ENCODE measurements at places on chromosomes 6 and 20. TPM values are rescaled to one million over a fixed set of nuclear protein-coding genes. Genes with fewer than 3 reads are reported as not detected.

DNA sequence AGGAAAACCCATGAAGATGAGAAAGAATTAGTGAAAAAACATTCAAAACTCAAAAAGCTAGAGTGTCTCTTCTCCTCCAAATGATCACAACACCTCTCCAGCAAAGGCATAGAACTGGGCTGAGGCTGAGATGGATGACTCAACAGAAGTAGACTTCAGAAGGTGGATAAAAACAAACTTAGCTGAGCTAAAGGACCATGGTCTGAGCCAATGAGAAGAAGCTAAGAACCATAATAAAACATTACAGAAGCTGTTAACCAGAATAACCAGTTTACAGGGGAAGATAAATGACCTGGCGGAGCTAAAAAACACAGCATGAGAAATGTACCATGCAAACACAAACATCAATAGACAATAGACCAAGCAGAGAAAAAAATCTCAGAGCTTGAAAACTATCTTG is 904.1 kb upstream of the MANEA start:
- DNase-seq, result no peak

DNA sequence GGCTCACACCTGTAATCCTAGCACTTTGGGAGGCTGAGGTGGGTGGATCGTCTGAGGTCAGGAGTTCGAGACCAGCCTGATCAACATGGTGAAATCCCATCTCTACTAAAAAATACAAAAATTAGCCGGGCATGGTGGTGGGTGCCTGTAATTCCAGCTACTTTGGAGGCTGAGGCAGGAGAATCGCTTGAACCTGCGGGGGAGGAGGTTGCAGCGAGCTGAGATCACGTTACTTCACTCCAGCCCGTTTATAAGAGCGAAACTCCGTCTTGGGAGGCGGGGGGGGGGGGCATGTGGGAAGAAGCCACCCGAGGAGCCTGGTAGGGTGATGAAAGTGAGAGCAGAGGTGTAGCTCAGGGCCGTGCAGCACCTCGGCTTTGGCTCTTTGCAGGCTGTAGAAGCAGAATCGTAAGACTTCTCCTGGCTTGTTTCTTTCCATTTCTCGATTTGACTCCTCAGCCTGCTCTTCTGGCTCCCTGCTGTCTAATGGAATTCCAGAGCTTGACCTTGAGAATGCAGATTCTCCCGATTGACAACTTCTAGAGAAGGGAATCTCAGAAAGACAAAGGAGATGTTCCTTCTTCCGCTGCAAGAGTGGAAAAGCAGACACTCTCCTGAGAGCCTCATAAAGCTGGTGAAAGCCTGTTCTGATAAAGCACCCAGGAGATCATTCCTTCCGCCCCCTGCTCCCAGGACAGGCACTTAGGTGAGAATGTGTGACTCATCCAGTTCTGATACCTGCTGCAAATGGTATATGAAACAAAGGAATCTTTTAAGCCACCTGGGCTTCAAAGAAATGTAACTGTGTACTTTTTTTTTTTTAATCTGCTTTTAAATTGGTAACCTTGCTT is 26.0 kb upstream of the PPP1R16B start:
- peak; percentile 31 for DNase-seq

The EFCAB8 gene
- total RNA-seq, result 0.83 TPM

DNA sequence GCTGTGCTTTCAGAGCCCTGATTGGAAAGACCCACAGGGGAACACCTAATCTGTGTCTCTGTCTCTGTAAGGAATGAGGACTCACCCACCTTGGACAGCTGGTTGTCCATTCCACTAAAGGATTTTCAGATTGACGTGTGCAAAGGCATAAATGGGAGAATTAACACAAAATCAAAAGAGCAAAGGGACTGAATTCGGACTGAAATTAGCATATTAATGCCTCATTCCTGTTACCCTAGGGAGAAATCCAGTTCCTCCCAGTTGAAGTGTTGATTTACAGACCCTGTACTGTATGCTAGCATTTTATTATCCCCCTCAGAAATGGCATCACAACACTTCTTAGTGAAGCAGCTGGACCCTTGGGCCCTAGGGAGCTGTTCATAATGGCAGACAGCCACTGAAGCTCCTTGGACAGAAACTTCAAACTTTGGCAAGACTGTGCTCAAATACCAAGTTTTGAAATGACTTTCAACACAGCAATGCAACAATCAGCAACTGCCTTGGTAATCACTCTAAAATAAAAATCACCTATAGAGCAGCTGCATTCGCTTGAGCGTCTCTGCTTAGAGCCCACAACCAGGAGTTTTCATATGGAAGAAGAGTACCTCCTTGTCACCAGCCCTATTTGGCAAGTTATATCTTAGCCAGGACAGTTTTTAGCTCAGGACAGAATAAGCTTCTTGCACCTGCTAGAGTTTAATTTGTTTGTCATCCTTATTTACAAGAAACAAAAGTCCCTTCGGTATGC is 118.1 kb downstream of the TRDN start:
- no peak for DNase-seq

- no peak for DNase-seq
Observed at GRCh38 chr6:75788894-75789293, 39.9 kb downstream of the MYO6 start.

The HEBP2 gene
- 49.6 TPM for total RNA-seq

GRCh38 chr6:89610149-89610642 is 28.4 kb downstream of the LYRM2 start:
- DNase-seq, result peak; percentile 83

DNA sequence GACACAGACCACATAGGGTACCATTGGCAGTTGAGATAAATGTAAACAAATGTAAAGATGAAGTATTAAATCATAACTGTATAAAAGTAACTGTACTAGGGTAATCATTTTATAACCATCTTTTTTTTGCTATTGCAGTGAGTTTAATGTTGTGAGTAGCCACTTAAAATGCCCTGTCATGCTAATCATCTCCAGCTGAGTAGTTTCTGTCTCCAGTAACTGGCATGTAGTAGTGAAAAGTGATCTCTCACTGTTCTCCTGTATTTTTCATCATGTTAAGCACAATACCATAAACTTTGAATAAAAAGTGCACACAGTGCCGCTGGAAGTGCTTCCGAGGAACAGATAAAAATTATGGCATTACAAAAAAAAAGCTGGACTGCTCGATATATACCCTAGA is 45.0 kb upstream of the OPRM1 start:
- no peak for DNase-seq

The NRSN1 gene
- total RNA-seq, result not detected

GRCh38 chr6:63789699-63790098 is 154.1 kb downstream of the PHF3 start:
- no peak for DNase-seq

The DNPH1 gene
- total RNA-seq, result 57.9 TPM

GRCh38 chr20:24731312-24731711 is 217.8 kb upstream of the CST7 start:
- DNase-seq, result no peak

- no peak for DNase-seq
Observed at GRCh38 chr20:15564981-15565380, 1008.3 kb downstream of the KIF16B start.

The CALHM5 gene
- total RNA-seq, result not detected

The SIRPB2 gene
- not detected for total RNA-seq

The GTSF1L gene
- not detected for total RNA-seq

The PCK1 gene
- total RNA-seq, result not detected

DNA sequence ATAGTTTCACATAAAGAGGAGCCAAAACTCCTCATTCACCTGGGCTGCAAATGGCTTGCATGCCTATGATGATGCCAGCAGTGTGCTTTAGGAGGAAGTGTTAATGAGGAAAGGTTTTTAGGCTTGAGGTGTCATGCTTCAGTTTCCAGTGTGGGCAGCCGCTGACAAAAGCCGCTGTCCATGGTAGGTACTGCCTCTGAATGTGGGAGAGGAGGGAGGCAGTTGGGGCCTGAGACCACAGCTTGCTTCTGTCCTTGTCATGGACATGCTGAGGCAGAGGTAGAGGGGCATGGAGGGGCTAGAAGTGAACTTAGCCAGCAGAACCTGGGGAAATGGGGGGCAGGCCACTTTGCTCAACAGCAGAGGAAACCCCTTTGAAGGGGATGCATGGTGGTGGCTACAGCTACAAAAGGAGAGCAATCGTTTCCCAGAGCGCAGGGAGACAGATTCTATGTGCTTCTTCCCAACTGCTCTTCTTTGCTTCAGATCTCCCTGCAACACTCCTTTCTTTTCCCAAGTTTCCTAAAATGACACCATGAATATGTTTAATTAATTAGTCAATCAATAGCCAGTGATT is 372.1 kb upstream of the CNR1 start:
- DNase-seq, result no peak

GRCh38 chr20:32205110-32205842 is 2.3 kb downstream of the PLAGL2 start:
- no peak for DNase-seq

DNA sequence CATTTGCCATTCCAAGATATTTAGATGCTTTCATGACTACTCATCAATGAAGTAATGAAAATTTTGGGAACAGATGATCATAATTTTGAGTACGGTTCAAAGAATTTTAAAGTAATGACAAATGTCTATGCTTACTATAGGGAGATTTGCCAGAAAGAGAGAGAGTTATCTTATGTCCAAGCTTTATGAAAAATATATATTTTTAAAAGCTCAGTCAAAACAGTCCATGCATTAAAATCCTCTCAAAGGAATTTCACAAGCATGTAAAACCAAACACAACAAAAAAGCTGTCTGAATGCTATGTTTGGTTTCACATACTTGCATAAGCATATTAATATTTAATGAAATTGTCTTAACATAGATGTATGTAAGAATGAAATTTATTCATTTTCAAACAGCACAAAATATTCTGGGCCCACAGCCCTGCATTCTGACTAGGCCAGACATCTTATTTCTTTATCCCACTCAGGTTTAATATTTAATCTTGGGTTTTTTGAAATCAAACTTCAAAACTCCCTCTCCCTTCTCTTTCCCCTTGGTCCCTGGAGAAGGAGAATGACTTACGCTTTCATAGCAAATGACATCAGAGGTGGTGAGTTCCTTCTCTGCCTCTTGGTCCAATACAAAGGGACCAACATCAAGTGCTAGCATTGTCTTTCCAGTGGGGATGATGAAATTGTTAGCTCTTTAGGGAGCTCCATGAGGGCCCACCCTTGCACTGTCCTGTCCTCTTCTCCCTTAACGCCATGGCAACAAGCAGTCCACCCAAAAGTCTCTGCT is 94.2 kb downstream of the ADAT2 start:
- no peak for DNase-seq

GRCh38 chr6:161265975-161266374 is 7.9 kb downstream of the AGPAT4 start:
- no peak for DNase-seq

GRCh38 chr6:3405679-3406078 is 51.2 kb downstream of the SLC22A23 start:
- no peak for DNase-seq

GRCh38 chr6:66664112-66664511 is 957.1 kb upstream of the EYS start:
- no peak for DNase-seq

The CYP39A1 gene
- total RNA-seq, result not detected

The FOXA2 gene
- total RNA-seq, result not detected

DNA sequence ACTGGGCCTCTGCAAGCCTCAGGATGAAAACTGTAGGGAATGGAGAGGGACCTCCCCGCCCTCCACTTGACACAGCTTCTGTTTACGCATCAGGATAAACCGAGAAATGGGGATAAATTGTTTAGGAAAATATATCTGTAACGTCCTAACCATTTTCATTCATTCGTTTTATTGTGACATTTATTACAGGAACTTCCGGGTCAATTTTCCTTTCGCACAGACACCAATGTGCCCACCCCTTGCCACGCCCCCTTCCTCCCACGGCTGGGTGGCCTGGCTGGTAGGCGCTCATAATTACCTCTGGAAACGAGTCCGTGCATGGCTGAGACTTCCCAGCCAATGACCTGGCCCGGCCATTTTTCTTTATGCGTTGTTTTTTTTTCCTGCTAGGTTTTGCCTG is 96.1 kb downstream of the BMP7 start:
- DNase-seq, result no peak

DNA sequence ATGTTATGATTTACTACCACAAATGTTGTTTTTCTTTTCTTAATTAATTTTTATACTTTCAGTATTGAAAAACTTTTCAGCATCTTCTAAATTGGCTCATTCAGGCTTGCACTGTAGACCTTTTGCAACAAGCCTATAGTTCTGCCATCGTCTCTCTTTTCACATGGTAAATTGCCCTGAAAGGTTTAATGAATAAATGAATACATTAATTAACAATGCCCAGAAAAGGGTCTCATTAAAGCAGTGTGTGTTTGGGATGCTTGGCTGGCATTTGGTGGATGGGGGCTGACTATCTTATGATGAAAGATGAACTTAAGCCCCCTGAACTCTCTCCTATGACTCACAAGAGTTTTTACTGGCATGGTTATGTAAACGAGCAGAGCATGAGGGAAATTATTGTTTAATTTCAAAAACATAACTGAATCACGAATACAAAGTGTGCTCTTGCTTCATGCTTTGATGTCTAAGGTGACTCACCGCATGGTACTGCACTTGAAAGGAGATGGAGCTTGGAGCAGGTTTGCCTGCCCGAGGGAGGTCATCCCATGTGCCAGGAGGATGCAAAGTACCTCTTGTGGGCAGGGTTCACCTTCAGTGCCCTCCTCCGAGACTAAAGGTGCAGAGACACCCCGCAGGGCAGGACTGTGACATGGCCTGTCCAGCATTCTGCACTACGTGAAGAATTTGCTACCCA is 13.8 kb upstream of the PCK1 start:
- DNase-seq, result no peak

- DNase-seq, result no peak
Observed at GRCh38 chr6:143055891-143056290, 4.8 kb upstream of the AIG1 start.

GRCh38 chr6:73389854-73390253 is 4.8 kb upstream of the DDX43 start:
- DNase-seq, result no peak

- DNase-seq, result peak; percentile 32
Observed at GRCh38 chr6:28134015-28134414, 7.7 kb upstream of the ZKSCAN8 start.

DNA sequence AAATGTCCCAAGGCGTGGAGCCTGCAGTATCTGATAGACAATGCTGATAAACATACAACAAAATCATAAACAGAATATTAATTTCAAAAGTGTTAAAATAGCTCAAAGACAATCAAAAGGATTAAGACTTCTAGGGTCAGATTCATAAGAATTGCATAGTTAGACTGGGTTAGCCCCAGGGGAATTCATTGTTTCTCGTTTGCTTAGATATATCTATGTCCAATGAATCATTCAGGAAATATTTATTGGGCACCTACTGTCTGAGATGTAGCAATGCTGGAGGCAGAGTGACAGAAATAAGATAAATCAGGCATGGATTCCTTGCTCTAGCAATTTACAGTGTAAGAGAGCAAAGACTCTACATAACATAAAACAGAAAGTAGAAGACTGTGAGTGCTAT is 124.4 kb upstream of the PRL start:
- no peak for DNase-seq

The GCNT2 gene
- 1.4 TPM for total RNA-seq

All from activated CD4-positive, alpha-beta memory T cell treated with anti-CD3 and anti-CD28 coated beads for 36 hours (primary cell).